KG1 (cell line): ENCODE measurements at places on chromosomes 16 and 17.

DNA sequence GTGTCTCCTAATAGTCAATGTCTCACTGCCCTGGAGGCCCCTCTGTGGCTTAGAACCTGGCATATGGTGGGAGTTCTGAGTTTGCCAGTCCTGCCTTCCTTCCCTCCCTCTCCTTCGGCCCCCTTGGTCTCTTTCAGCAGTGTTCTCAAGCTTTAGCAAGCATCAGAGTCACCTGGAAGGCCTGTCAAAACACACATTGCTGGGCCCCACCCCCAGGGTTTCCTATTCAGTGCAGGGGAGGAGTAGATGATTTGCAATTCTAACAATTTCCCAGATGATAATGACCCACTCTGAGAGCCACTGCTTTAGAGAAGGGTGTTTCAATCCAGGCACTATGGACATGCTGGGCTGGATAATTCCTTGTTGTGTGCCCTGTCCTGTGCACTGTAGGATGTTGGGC lies 26.4 kb upstream of the TMEM220 start:
- no peak for DNase-seq

DNA sequence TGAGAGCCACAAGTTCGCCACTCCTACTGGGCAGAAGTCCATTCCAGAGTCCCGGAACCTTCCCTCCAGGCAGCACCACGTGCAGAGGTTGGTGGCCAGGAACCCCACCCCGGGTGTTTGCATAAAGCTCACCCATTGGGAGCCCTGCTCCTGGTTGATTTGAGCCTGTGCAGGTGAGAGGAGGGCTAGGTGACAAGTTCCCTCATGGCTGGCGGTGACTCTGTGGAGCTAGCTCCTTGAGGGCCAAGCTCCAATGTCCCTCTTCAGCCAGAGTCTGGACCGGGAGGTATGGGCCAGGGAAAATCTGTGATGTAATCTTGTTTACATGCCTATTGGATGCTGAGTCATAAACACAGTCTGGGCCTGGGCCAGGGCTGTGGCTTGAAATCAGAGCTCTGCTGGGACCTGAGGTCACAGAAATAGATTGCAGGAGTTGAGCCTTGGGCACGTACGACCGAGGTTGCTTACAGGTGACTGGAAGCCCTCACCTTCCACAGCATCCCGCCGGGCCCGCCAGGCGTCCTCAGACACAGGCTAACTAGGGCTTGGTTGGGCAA lies 118.9 kb downstream of the AATF start:
- no peak for DNase-seq

- DNase-seq, result no peak
Measured at GRCh38 chr17:4946312-4946976, 1.9 kb downstream of the PFN1 start.

DNA sequence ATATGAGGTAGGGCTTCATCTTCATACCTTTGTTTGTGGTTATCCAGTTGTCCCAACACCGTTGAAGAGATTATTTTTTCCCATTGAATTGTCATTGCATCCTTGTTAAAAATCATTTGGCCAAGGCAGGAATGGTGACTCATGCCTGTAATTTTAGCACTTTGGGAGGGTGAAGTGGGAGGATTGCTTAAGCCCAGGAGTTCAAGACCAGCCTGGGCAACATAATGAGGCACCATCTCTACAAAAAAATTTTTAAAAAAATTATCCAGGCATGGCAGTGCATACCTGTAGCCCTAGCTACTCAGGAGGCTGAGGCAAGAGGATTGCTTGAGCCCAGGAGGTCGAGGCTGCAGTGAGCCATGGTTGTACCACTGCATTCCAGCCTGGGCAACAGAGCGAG lies 223.9 kb downstream of the TANC2 start:
- no peak for DNase-seq

- DNase-seq, result no peak
Measured at GRCh38 chr17:218432-219110, 37.1 kb upstream of the DOC2B start.

GRCh38 chr16:68902969-68903345 lies 59.6 kb downstream of the TANGO6 start:
- DNase-seq, result no peak

DNA sequence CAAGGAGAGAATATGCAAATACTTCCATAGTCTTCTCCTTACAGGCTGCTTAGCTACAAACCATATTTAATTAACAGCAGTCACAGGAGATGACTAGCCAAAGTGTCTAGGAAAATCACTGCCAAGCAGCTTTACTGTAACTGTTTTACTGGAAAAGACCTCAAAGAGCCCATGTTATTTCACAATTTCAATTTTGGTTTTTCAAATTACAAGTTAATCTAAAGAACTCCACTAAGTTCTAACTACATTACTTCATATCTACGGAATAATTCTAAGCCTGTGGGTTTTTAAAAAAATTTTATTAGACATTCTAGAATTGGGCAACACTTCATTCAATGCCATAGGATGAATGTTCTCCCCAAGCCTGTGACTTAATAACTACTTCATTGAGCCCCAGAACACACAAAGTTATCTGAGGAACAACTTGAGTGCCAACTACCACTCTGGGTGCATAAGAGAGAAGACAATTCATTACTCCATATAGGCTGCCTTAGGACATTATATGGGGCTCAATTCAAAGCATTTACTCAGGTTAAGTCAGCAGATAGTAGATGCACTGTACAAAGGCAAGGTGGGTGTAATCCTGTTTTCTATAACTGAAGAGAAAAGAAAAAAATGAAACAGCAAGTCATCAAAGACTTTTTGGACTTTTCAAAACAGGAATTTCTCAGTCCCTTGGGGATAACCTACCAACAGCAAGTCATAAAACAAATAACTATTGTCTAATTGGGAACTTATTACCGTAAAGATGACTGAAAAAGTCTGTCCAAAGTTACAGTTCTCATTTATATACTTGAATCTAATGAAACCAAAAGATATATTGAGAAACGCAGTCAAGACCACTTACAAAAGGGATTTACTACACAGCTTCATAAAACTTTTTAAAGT lies 33.0 kb downstream of the STAT3 start:
- DNase-seq, result no peak

- DNase-seq, result no peak
Measured at GRCh38 chr17:35645923-35646322, 58.8 kb downstream of the AP2B1 start.

DNA sequence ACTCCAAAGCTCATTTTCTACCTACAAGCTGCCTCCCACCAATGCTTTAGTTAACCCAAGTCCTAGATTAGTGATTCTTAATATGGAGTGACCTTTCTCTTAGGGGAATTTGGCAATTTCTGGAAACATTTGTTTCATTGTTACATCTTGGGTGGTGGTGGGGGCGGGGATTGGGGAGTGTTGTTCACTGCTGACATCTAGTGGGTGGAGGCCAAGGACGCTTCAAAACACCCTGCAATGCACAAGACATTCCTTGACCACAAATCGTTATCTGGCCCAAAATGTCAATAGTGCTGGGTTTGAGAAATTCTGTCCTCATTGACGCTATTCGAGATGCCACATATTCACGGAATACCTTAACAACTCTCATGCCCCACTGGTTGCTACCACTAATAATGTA lies 282.9 kb downstream of the RBFOX1 start:
- DNase-seq, result no peak

DNA sequence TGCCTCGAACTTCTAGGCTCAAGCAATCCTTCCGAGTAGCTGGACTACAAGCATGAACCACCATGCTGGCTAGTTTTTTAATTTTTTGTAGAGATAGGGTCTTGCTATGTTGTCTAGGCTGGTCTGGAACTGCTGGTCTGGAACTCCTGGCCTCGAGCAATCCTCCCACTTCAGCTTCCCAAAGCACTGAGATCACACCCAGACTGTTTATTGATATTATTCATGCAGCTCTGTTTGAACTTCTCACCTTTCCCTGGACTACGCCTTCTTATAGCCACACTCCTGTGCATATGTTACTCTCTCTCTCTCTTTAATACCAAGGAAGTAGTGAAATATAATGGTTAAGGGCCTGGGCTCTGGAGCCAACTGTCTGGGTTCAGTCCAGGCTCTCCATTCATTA lies 4.6 kb downstream of the COG7 start:
- no peak for DNase-seq

- DNase-seq, result no peak
Measured at GRCh38 chr17:76439314-76439928, 13.5 kb downstream of the UBE2O start.

DNA sequence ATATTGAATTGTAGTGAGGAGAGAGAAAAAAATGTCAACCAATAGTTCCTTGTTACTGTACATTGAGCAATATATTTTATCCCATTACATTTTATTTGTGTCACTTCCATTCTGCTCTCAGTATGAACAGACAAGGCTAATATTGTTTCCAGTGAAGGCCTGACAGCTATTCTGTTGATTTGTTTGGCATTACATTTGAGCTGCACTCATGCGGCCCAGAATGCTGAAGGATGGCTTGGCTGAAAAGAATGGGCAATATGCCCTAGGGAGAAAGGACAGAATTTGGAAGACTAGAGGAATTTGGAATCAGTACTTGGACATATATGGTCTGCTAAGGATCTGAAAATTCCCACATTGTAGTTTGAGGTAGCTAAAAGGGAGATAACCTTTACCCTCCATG lies 1294.4 kb downstream of the CDH8 start:
- no peak for DNase-seq

DNA sequence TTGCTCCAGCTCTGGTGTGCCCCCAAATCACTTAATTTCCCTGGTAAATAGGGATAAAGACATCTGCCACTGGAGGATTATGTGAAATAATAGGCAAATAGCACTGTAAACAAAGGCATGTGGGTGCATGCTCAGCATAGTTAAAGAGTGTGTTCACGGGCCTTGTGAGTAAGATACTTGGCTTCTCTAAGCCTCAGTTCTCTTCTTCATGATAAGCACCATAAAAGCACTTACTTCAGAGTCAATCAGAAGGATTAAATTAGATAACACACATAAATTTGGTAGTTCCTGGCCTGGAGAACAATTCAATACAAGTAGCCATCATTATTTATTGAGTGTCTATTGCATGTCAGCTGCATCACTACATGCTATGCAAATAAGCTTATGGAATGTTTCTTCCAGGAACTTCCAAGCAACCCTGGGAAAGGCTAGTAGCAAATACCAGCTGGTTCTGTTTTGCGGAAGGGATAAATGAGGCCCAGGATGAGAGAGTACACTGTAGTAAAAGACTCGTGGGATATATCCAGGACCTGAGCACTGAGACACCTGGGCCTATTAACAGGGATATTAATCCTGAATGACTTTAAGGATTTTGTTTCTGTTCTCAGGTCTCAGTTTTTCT lies 14.5 kb downstream of the CCL11 start:
- DNase-seq, result no peak

DNA sequence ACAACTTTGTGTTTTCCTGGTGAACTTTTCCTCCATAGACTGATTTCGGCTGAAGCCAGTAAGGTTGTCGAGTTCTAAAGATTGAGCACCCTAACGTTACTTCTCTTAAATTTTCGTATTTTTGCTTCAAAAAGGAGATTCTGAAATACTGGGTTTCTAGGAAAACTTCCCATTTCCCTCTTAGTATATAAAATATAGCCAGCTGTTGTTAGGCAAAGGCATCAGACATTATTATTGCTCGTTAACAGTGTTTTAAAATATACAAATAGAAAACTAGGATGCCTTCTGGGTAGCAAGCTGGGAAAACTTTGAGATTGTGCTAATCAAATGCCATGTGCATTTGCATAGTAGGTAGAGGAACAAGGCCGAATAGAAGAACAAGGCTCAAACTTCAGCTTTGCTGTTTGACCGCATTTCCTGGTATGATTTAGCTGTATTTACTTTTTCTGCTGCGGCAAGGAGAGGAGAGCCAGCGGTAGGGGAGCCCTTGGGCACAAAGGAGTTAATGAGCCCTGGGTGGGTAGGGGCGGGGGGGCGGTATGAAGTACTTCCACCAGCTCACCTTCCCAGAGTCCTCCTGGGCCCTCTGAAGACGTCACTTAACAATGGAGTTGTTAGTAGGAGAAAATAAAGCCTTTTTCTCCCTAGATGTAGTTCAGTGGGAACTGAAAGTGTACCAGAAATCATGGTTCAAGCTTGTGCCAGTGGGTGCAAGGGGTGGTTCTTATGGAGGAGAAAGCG lies 151.9 kb downstream of the MSI2 start:
- no peak for DNase-seq

GRCh38 chr17:39706921-39707337 lies 7.1 kb downstream of the ERBB2 start:
- no peak for DNase-seq

GRCh38 chr16:81461243-81461642 lies 16.6 kb downstream of the CMIP start:
- no peak for DNase-seq

DNA sequence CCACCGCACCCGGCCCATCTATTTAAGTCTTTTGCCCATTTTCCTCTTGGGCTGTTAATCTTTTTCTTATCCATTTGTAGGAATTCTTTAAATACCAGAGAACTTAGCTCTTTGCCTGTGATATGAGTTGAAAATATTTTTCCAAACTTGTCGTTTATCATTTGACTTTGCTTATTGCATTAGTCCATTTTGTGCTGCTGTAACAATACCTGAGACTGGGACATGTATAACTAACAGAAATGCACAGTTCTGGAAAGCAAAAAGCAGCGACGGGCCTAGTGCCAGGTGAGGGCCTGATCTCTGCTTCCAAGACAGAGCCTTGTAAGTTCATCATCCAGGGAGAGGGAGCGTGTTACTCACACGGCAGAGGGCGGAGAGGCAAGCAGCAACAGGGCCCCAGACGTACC lies 25.6 kb upstream of the BHLHA9 start:
- DNase-seq, result no peak

DNA sequence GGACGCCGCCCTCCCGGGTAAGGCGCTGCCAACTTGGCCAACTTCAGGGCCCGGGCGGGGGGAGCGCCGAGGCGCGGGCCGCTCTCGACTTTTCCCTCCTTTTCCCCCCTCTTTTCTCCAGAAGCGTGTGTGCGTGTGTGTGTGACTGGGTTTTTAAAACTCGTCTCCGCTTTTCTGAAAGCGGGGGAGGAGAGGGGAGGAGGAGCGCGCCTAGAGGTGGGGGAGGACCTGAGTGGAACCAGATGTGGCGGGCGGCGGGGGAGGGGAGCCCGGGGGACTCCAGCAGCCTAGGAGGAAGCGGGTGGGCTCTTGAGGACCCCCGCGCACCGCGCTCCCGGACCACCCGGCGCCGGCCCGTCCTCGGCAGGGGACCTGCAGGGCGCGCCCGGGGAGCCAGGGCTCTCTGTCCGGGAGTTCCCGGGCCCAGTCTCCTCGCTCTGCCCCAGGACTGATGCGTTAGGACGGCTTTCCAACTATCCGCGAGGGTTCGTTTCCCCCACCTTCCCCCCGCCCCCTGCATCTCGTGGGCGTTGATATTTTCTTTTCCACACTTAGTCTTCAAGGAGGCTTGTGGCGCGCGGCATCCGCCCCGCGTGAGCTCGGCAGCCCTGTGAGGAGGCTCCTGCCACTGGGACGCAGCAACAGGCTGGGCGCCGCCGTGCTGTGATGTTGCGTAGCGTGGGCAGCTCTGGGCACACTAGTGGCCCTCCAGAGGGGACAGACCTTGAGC lies 599 bp downstream of the MRC2 start:
- DNase-seq, result no peak

GRCh38 chr16:17437127-17437720 lies 33.5 kb downstream of the XYLT1 start:
- DNase-seq, result no peak
